Activated naive CD4-positive, alpha-beta T cell treated with anti-CD3 and anti-CD28 coated beads, Interleukin-2, amount 50 U/mL, for 72 hours (primary cell): ENCODE measurements at places on chromosomes 1 and 21. TPM values are rescaled to one million over a fixed set of nuclear protein-coding genes. Genes with fewer than 3 reads are reported as not detected.

DNA sequence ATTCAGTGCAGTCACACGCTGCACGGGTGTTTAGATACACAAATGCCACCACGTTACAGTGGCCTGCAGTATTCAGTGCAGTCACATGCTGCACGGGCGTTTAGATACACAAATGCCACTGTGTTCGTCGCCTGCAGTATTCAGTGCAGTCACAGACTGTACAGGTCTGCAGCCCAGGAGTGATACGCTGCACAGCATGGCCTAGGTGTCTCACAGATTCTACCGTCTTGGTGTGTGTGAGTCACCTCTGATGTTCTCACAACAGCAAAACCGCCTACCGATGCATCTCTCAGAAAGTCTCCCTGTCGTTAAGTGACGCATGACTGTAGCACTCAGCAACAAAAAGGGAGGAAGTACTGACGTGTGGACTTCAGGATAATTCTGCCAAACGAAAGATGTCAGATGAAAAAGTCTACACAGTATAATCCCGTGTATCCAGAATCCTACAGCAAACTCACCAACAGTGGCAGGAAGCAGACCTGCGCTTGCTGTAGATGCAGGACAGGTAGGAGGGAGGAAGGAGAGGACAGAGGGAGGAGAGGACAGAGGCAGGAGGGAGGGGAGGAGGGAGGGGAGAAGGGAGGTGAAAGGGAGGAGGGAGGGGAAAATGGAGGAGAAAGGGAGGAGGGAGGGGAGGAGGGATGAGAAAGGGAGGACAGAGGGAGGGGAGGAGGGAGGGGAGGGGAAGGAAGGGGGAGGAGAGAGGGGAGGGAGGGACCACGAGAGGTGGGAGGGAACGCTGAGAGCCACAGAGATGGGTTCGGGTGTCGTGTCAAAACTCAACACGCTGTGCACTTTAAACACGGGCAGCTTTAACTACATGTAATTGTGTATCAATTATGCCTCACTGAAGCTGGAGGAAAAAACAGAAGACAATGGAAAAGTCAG, 36.3 kb upstream of the PCBP3 start:
- DNase-seq: no peak

Gene TRAF3IP3
- 158 TPM for total RNA-seq

Gene HSPB7
- not detected for total RNA-seq

- no peak for DNase-seq
Measured at GRCh38 chr1:214584805-214585766, 17.9 kb upstream of the CENPF start.

DNA sequence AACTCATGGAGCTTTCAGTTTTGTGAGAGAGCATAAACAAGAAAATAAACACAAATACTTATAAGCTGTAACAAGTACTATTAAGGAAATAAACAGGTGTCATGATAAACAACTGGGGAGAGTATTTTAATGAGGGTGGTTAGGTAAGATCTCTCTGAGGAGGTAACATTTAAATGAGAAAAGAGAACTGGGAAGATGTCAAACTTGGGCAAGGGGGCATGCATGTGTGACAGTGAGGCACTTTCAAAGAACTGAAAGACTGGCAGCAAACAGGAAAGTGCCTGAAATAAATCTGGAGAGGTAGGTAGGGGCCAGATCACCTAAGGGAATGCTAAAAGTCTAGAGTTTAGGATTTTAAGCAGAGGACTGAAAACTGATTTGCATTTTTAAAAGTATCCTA, 37.8 kb downstream of the NSL1 start:
- DNase-seq: no peak

GRCh38 chr1:51058858-51059257, 43.2 kb upstream of the C1orf185 start:
- DNase-seq: no peak

- no peak for DNase-seq
Measured at GRCh38 chr1:170214117-170215032, 68.6 kb downstream of the NTMT2 start.

DNA sequence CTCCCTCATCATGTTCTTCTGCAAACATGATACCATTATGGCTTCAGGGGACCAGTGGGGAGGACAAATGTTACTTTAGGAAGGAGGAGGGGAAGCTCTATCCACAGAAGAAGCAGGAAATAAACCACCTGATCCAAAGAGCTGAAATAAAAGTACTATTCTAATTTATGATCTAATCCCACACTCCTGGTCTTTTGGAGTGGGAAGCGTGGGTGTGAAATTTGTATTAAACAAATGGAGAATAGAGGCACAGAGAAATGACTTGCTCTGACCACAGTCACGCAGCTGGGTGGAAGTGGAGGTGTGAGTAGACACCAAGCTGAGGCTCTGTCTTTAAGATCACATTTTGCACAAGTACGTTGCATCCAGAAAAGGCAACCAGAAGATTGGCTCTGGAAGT, 14.5 kb upstream of the STUM start:
- DNase-seq: no peak

DNA sequence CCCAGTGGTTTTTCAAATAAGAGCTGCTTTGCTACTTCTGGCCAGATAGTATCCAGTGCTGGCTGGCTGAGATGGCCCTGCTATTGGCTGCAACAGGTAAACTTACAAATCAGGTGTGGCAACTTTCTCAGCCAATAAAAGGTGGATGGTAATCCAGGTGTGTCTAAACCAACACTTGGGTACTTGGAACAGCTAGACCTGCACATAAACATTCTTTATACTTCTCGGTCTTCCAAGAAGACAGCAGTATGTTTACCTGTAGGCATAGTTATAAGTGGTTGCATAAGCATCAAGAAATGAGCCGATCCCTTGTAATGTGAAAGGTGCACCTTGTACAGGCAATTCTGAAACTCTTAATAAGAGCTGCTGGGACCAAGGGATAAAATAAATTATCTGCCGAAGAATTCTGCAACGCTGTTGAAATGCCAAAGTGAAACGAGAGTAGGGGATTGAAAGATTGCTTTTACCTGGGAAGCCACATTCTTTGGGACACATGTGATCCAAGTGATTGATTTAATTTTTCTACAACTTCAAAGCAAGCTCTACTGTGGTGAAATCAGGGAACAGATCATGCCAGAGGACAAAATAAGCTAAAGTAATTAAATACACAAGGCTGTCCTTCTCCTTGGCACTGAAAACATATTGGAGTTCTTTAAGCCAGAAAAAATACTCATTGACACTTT, at the start of gene CLDN8:
TSS of gene CLDN8 (minus strand) at position 57 of the 683 bp plus-strand sequence. CDS start 172 bp downstream, outside the sequence.
- no peak for DNase-seq

- DNase-seq: no peak
Measured at GRCh38 chr1:203609979-203610493, 16.6 kb upstream of the ATP2B4 start.

Gene FCRL6
- total RNA-seq: not detected

GRCh38 chr1:234069760-234070159, 165.3 kb downstream of the SLC35F3 start:
- no peak for DNase-seq

Gene SV2A
- total RNA-seq: 14.6 TPM

- no peak for DNase-seq
Measured at GRCh38 chr1:50976111-50976889, 6.3 kb downstream of the CDKN2C start.

Gene DMRTB1
- not detected for total RNA-seq

GRCh38 chr1:245694753-245695195, 540.0 kb downstream of the KIF26B start:
- no peak for DNase-seq

DNA sequence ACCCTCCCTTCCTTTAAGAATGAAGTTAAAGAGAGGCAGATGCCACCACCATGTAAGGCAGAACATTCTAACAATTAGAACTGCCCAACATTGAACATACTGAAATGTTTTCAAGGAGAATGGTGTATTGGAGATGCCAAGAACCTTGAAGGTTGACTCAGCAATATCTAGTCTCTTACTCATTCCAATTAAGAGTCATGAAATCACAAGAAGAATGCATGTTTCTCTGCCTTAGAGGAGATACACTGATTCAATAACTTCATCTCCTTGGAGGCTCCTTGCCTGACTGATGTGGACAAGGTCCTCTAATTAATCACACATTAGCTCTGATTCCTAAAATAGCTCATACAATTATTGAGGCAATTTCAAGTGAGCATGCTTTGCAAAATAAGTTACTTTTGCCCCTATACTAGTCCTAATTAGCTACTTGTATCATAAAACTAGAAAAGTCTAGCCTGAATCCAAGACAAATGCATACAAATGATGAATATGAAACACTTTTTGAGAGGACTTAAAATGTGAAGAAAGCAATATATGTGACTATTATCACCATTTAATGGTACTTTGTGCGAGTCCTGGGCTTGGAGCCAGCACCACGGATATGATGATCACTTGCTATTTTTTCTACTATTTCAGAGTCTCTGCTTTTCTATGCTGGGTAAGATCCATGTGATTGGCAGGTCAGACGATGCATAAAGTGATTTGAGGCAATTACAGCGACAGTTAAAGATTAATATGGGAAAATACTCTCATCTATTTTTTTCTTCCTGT, 114.5 kb downstream of the DSCAM start:
- DNase-seq: no peak

GRCh38 chr1:162276493-162276892, 100.2 kb downstream of the SPATA46 start:
- no peak for DNase-seq

DNA sequence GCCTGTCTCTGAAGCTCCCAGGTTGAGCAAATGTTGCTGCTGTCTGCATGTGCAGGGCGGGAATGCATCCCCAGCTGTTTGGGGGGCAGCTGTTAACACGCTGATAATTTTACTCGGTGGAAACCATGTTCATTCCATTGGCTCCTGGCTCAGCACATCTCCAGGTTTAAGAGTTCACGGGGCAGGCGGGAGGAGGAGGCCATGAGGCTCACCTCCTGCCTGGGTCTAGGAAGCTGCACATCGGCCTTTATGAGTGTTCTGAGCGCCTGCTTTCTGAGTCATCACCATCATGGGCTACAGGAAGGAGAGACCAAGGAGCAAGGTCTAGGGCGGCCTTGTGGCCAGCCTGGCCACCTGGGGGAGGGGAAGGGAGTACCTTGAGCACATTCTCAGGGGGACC, 29.7 kb downstream of the AJAP1 start:
- no peak for DNase-seq

- DNase-seq: no peak
Measured at GRCh38 chr1:237877631-237878030, 13.1 kb downstream of the ZP4 start.

Gene SH2D1B
- total RNA-seq: not detected

DNA sequence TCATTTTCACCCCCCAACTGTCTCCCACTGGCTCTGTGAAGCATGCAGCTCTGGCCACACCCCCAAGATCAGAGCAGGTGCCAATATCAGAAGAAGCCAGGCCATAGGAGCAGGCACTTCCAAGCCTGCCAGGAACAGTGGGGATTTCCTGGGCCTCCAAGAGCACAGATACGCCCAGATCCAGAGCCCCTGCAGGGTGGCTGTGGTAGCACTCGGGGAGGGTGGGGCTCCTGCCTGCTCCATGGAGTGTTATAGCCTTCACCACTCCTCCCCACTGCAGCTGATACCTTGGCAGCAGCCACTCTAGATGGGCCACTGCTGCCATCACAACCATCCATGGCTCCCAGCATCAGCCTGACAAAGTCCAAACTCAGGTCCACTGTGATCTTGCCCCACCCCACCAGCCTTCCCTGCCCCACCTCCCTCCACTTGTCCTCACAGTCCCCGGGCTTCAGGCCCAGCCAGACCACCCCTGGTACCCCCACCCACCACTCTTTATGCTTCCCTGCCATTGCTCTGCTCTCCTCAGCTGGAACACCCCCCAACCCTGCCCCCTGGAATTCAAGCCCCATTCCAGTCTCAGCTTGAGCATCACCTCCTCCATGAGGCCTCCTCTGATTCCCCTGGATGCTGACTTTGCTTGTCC, 448.3 kb downstream of the MATN1 start:
- DNase-seq: no peak
